ENCODE measurements at places on chromosomes 1 and 21.

DNA sequence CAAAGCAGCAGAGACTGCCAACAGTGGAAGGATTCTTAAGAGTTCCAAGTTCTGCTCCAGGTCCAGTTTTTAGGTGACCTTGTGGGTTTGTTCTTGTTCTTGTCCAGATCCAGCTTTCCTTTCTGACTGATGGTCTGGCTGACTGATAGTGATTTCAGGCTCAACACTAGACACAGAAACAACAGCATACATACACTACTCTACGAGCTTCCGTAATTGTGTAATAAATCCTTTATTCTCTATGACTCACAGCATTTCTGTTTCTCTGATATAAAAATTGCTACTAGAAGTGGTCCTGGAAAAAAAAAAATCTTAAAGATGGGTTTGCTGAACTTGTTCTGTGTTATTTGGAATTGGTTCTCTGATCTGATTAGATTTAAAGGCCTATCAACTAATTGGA is 62.2 kb upstream of the PTCH2 start:
- no peak for DNase-seq

- DNase-seq, result no peak
Measured at GRCh38 chr21:40569357-40569756, 277.6 kb downstream of the DSCAM start.

- DNase-seq, result no peak
Measured at GRCh38 chr1:153350321-153350957, 1.8 kb upstream of the PGLYRP4 start.

DNA sequence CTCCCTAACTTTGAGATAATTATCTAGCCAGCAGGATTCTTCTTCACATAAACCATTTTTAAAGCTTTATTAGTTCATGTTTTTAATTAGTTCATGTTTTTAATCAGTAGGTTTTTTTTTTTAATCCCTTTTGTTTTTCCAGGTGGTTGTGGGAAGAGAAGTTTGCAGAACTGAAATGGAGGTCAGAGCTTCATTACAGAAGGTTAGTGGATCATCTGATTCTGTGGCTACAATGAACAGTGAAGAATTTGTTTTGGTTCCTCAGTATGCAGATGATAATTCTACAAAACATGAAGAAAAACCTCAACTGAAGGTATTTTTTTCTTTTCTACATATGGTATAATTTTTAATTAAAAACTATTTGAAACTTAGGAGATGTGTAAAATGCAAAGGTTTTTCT is 59.7 kb downstream of the RABGAP1L start:
- no peak for DNase-seq

DNA sequence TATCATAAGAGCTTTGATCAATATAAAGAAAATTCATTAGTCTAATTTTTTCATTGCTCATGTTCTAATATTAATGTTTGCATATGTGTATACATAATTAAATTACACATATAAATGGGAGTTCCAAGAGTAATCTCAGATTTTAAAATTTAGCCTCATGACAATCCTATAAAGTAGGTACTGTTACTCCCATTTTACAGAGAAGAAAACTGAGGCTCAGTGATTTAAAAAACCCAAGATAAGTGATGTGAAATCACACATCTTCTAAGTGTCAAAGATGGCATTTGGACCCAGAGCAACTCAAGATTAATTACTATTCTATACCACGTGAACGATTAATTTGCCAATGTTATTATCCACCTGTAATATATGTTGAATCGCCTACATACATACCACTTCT is 122.3 kb downstream of the TM2D1 start:
- DNase-seq, result no peak

DNA sequence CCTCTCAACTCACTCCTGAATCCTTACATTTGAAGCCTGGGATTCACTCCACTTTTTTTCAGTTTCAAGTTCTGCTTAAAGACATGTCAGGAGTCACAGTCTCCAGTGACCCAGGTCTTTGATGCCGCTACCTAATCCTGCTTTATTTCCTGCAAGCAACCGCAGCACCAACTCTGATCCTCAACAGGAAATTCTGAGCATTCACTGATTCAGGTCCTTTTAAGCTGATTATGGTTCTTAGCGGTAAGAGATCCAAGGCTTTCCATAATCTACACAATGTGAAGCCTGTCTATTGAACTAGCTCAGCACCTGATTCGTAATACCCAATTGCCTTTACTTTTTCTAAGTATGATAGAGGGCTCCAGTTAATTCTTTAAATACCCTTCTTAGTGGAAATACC is 43.7 kb upstream of the PIGC start:
- DNase-seq, result no peak

GRCh38 chr21:27024301-27024700 is 57.4 kb upstream of the ADAMTS5 start:
- no peak for DNase-seq

DNA sequence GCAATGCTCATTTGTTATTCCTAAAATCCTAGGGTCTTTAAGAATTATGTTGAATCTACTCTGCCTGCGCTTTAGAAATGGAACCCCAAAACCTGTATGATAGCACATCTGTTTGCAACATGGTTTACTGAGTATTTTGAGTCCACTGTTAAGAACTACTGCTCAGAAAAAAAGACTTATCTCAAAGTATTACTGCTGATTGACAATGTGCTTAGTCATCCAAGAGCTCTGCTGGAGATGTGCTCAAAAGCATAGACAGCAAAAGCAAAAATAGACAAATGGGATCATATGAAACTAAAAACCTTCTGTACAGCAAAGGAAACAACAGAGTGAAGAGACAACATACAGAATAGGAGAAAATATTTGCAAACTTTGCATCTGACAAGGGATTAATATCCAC is 107.0 kb downstream of the CTH start:
- DNase-seq, result no peak

GRCh38 chr1:215054266-215054665 is 28.3 kb upstream of the KCNK2 start:
- no peak for DNase-seq

DNA sequence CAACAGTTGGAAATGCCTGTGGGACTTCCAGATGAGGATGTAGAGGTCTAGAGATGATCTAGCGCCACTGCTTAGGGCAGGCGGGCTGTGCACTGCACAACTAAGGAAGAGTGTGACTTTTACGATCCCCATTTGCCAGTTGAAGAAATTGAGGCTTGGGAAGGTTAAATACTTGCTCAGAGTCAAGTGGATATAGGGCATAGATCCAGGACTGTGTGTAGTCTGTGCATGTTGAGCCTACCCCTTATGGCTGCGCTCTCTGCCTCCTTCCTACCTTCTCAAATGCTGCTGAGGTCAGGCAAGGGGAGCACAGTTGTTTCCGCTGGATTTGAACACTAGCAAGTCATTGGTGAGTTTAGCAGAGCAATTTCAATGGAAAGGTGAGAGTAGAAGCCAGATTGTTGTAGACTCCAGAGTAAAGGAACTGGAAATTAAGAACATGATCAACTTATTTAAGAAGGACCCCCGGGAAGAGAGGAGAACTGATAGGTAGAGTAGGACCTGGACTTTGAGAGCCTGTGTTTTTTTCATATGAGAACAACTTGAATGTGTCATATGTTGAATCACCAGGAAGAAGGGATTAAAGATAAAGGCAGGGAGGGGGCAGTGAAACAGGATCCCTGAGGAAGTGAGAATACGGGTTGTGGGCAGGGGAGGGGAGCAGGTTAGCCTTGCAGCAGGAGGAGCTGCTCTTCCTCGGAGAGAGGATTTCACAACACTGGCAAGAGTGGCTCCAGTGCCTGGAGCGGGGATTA is 2.7 kb downstream of the CAPN2 start:
- no peak for DNase-seq

DNA sequence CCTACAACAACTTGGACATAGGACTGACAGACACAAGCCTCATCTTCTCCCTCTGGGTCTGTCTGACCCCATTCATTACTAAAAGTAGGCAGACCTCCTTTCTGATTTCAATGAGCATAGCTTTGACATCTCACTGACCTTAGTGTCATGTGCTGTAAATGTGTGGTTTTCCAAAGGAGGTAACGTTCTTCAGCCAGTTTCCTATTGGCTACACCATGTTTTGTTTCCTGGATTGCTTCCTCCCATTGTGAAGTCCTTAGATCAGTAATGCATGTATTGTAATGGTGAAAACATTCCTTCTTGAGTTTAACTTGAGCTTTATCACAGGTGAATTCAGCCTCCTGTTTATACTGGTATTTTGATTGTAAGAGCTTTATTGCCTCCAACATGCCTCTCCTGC is 20.6 kb downstream of the STXBP3 start:
- DNase-seq, result no peak

GRCh38 chr1:164571333-164571732 is 12.3 kb downstream of the PBX1 start:
- DNase-seq, result no peak

GRCh38 chr1:36093929-36094328 is 5.2 kb downstream of the ADPRS start:
- no peak for DNase-seq

GRCh38 chr1:5933050-5933449 is 59.2 kb downstream of the NPHP4 start:
- DNase-seq, result no peak

GRCh38 chr1:7616076-7616832 is 154.8 kb upstream of the VAMP3 start:
- peak; percentile 53 for DNase-seq

DNA sequence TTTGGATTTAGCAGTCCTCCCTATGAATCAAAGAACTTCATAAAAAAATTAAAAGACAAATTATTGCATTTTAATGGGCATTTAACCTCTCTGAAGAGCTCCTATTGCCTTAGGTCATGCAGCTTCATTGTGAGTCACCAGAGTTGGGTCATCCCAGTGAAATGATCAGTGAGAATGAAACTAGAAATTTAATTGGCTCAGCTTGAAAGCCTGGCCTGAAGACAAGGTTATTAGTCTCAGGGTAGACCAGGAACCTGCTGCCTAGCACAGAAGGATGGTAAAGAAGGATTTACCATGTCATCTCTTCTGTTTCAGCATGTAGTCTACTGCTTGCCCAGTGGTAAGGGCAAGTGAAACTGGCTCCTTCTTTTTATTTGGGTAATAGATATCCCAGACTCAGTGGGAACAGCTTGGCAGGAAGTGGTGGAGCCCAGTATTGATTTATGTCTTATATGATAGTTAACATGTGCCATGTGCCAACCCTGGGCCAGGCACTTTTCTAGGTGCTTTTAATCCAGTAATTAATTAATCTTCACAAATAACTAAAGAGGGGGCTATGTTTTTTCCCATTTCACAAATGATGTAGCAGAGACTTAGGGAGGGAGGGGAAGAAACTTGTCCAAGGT is 23.6 kb downstream of the LAMC2 start:
- no peak for DNase-seq

- no peak for DNase-seq
Measured at GRCh38 chr1:61836649-61837048, 94.4 kb downstream of the PATJ start.

GRCh38 chr1:66251546-66251945 is 282.4 kb upstream of the SGIP1 start:
- DNase-seq, result no peak

DNA sequence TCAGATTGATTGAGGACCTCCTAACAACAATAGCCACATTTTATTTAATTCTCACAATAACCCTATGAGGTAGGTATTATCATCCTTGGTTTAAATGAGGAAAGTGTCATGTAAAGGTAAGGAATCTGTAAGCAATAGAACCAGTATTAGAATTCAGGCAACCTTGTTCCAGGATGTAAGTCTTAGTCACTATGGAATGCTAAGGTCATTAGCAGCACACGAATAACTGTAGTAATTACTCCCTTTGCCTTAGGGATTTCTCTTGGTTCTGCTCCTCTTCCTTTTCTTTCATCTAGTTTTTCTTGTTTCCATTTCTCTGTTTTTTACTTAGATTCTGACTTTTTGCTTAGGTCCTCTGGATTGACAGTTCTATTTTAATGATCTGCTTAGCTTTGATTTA is 23.1 kb upstream of the ATP6V1G3 start:
- no peak for DNase-seq

DNA sequence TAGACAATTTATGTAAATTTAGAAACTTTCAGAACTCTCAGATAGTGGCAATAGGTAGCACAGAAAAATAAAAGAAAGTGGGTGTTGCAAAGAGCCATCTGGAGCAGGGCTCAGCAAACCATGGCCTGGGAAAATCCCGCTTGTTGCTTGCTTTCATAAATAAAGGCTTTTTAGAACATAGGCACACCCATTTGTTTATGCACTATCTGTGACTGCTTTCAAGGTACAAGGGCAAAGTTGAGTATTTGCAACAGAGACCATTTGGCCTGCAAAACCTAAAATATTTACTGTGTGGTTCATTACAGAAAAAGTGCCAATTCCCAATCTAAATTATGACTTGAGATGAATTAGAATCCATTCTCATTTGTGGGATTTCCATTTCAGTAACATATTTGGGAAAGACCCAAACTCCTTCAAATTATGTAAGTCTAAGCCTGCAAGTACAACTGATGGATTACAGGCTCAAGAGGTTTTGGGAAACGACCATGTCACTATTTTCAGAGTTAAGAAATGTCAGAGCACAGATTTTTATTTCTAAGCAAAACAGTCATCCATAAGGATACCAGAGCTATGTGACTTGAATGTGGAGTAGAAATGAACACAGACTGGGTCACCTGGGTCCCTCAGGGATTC is 43.5 kb upstream of the DPT start:
- no peak for DNase-seq

- DNase-seq, result no peak
Measured at GRCh38 chr1:21913258-21913657, 23.9 kb downstream of the HSPG2 start.

DNA sequence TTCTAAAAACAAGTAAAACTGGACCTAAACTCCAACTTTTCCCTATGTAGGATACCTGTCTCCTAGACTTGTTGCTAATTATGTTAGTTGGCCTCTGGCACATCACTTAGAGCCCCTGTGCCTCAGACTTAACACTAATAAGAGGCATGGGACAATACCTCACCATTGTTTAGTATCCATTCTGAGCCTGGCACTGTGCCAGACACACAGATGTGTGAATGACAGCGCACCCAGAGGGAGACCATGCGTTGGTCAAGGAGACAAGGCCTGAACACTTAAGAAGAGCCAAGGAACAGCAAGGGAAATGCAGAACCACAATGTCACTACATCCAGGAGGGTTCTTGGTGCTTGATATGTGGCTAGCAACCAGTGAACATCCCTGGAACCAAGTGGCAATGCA is 189.1 kb downstream of the FGGY start:
- DNase-seq, result no peak

DNA sequence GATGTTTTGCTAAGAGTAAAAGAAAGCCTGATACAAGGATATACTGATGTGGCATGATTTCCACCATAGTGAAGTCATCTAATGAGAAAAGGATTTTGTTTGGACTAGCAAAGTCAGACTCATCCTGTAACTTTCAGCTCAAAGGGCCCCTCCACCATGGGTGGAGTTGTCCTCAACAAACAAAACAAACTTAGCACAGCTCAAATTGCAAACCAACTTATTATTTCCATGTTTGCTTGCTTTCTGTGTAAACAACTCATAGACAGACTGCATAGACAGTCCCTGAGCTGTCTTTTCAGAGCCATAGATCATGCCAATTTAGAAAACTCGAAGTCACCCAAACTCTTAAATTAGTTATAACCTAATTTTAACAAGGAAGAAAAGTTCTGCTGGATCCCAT is 69.4 kb upstream of the VAV3 start:
- DNase-seq, result no peak

- peak; percentile 75 for DNase-seq
Measured at GRCh38 chr1:24688621-24689195, 45.6 kb downstream of the SRRM1 start.

- DNase-seq, result no peak
Measured at GRCh38 chr1:107683683-107684082, 281.3 kb downstream of the VAV3 start.

GRCh38 chr1:156098784-156099183 is 15.7 kb upstream of the LMNA start:
- DNase-seq, result no peak

Measured in stimulated activated CD8-positive, alpha-beta memory T cell treated with anti-CD3 and anti-CD28 coated beads, Interleukin-4, amount 100 ng/mL, for 48 hours (primary cell).